ENCODE measurements at places on chromosomes 4 and X.

DNA sequence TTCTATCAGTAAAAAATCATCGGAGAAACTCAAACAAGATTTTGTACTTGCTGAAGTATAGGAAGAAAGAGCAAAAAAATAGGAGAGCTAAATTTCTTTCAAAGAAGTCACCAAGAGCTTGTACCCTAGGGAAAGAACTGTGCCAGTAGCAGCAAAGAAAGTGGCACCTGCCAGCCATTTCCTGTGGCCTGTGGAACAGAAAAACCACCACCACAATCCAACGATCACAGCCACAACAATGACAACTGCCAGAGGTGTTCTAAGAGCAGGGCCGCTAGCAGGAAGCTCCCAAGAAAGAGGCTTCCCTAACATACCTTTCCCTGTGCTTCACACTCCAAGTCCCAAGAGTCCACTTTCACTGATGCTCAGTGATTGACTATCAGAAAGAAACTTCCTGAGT is 266.1 kb upstream of the GPC4 start:
- DNase-seq = no peak

DNA sequence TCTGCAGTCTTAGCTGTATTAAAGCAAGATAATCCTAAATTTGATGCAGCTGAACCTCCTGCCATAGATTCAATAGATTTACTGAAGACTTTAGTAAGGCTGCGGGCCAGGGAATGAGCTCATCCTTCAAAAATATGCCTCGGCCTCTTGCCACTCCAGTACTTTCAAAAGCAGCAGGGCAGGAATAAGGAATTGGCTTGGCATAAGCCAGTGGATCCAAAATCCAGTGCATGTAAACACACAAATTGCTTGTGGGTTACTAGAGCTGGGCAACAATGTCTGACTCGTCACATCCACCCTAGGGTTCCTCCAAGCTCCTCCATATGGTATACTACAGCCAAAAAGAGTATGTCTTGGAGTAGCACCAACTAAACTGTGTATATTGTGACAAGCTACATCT is 165.0 kb downstream of the AMELX start:
- no peak for DNase-seq

DNA sequence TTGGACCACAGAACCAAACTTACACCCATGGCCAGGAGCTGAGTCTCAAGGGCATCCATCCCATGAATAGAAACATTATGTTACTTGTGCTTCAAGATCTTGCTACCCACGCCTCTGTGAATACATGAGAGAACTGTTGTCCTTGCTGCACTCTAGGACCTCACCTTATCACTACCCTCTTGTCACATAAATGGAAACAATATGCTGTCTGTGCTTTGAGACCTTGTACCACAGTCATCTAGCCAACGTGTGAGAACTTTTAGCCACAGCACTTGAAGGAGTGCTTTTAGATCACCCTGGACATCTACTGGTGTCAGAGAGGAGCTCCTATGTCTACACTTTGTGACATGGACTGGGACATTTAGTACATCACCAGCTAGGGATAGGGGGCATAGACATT is 30.7 kb upstream of the HUWE1 start:
- no peak for DNase-seq

DNA sequence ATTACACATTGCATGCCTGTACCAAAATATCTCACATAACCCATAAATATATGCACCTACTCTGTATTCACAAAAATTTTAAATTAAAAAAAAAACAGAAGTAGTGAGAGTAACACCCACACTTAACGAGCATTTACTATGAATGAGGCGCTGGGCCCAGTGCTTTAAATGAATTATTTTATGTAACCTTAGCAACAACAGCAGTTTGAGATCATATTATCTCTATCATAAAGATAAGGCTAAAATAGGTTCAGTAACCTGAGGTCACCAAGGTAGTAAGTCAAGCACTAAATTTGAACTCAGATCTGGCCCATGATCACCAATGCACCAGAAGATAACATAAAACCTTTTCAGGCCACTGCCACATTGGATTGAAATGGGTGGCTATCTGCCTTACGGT is 5.3 kb upstream of the PROM1 start:
- no peak for DNase-seq

DNA sequence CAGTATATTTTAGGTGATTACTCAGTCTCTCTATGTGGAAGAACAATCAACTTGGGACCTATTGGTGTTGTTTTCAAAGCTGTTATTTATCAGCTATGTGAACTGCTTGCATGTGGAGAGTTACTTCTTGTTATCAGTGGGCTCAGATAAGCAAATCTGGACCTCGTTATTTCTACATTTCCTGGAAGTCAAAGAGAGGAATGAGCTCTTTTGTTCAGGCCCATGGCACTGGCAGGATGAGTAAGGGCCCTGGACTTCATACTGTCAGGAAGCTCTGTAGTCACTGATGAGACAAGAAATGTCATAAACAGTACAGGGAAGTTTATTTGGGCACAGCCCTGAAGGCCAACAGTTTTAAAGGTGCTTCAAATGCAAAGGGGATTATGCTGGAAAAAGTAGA is 760.6 kb upstream of the EPHA5 start:
- no peak for DNase-seq

DNA sequence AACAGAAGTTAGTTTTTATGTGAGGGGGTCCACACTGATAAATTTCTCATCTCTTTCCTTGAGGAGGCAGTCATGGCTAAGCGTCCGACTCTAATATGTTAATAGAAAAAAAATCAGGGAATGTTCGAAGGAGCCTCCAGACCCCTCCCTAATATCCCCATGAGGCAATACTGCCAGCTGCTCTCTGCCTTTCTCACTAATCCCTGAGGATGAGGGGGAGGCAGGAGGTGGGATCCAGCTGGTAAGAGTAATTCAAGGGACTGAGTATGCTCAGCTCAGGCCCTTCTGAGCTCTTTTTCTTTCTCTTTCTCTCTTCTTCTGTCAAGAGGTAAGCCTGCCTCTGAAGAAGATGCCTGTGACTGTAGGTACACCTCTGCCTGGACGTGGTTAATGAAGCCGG is 51.7 kb downstream of the PIR start:
- DNase-seq = no peak

GRCh38 chr4:109739547-109739946 is 9.7 kb upstream of the PLA2G12A start:
- DNase-seq = no peak

- no peak for DNase-seq
These were observed 48.5 kb upstream of the IL15 start for GRCh38 chr4:141587897-141588296.

GRCh38 chr4:119010909-119011606 is 122.4 kb downstream of the SYNPO2 start:
- DNase-seq = no peak

GRCh38 chr4:79980448-79980847 is 92.6 kb downstream of the ANTXR2 start:
- DNase-seq = no peak

DNA sequence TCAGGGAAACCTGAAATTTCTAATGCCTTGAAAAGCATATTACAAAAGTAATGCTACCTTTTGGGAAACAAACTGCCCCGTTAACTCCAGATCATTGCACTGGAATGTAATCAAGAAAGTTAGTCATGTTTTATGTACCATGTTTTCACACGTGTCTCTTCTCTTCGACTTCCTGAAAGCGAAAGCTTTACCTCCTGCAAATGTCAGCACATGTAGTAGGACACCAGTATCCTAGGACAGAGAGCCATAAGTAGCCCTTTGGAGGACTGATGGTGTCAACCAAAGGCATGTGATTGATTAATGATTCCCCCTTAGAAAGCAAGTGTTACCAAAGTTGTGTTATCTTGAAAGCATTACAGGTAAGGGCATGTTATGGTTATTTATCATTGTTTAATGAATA is 8.8 kb upstream of the MND1 start:
- DNase-seq = no peak

- DNase-seq = no peak
These were observed 12.9 kb upstream of the HSFX1 start for GRCh38 chrX:149760965-149761364.

- no peak for DNase-seq
These were observed 59.0 kb downstream of the FAM13A start for GRCh38 chr4:88998001-88998400.

- DNase-seq = no peak
These were observed 48.3 kb downstream of the RAI2 start for GRCh38 chrX:17812763-17813162.

DNA sequence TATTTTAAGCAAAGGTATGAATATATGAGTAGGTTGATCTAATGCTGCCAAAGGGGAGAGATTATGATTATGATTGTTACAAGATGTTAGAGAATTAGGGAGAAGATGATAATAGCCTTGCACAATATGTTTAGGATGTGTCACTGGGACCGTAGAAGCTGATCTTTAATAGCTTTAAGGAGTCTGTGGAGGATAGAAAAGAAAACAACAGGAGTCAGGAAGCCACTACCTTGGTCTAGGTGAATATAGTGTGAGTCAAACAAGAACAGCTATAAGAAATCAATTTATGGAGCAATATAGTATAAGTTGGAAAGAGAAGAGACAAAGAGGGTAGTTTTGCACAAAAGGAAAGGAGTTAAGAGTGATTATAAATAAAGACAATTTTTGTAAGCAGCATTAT is 232.7 kb downstream of the FSTL5 start:
- no peak for DNase-seq

All from NCI-H1105 treated with DMSO at 0.1 percent for 48 hours (cell line).